ENCODE measurements at places on chromosomes 13 and 19.

- DNase-seq, result no peak
Observed at GRCh38 chr13:111270126-111270525, 50.3 kb upstream of the TEX29 start.

- no peak for DNase-seq
Observed at GRCh38 chr19:38861368-38861767, 11.6 kb upstream of the HNRNPL start.

- DNase-seq, result peak; percentile 58
Observed at GRCh38 chr19:15294561-15294990, 37.8 kb downstream of the BRD4 start.

- DNase-seq, result no peak
Observed at GRCh38 chr19:7069904-7070226, 362 bp downstream of the ZNF557 start.

DNA sequence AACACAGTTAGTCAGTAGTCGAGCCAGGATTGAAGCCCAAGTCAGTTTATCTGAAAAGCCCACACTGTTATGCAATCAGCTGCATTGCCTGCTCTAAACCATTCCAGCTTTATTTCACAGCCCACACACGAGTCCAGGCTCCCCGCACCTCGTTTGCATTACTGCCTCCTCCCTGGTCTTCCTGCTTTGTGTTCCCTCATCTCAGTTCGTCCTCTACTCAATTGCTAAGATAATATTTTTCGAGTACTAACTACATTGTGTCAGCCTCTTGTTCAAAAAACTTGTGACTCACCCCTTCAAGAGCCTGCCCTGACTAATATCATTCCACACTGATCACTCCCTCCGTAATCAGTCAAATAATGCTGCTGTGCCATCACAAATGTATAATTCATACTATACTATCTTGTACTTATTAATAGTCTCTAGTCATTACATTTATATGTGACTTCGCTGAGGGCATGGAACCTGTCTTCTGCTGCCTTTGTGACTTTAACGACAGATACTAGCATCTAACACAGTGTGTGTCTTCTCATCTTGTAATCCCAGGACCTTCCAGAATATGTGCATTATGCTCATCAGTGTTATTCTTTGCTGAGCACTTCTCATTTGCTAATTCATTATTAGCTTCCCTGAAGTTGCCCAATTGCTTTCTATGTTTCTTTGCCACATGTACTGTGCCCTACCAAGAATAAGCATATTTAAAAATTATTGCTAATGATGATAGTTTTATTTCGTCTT is 26.2 kb upstream of the WDFY2 start:
- DNase-seq, result no peak

DNA sequence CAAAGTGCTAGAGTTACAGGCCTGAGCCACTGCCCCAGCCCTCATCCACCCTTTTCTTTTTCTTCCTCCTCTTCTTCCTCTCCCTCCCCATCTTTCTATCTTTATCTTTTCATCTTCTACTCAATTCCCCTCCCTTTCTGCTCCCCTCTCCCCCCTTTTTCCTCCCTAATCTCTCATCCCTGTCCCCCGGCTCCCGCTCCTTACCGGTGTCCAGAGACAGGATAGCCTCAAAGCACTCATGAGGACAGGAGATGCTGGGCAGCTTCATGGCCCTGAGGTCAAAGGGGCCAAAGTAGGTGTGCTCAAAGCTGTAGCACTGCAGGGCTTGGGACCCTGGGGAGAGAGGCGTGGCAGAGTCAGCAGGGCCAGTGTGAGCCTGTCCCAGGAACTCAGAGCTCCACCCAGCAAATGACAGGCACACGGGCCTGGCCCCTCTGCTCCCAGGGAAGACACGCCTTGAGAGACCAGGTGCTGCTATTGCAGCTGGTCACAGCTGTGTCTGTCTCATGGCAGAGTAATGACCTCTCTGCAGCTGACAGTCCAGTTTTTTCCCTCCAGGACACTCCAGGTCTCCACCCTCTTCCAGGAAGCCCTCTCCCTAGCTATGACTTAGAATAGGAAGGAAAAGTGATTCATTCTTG is 2.6 kb downstream of the LYPD5 start:
- DNase-seq, result no peak

- DNase-seq, result peak; percentile 52
Observed at GRCh38 chr13:110593430-110594130, 21.8 kb upstream of the NAXD start.

DNA sequence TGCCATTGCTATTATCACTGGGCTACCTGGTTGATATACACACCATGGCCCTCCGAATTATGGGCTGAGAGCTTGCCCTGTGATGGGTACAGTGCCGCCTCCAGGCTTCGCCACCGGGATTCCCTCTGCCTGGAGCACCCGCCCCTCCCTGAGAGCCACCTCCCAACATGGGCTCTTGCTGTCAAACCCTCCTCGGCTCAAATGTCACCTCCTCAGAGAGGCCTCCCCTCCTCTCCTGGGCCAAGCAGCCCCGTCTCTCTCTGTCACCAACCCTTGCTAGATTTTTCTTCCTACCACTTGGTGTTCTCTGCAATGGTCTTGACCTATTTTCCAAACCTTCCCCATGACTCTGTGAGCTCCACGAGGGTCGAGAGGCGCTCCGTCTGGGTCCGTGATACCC is 12.2 kb upstream of the TLE2 start:
- no peak for DNase-seq

- no peak for DNase-seq
Observed at GRCh38 chr13:43074824-43075510, 51.6 kb downstream of the DNAJC15 start.

- no peak for DNase-seq
Observed at GRCh38 chr13:43861863-43862262, 17.7 kb downstream of the CCDC122 start.

DNA sequence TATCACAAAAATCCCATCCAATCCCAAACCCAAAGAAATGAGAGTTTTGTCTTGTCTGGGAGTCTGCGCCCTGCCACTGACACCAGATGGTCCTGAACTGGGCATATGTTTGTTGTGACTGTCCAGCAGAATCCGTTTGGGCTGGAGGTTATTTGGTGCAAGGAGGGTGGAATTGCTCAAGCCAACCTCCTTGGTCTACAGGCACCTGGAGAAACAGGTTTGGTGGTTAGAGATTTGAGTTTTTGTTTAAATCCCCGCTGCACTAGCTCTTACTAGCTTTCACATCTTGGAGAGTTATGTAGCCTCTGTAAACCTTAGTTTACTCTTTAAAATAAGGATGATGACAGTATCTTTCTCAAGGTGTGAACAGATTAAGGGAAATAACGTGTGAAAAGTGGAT is 101.7 kb downstream of the SLC7A1 start:
- DNase-seq, result no peak

DNA sequence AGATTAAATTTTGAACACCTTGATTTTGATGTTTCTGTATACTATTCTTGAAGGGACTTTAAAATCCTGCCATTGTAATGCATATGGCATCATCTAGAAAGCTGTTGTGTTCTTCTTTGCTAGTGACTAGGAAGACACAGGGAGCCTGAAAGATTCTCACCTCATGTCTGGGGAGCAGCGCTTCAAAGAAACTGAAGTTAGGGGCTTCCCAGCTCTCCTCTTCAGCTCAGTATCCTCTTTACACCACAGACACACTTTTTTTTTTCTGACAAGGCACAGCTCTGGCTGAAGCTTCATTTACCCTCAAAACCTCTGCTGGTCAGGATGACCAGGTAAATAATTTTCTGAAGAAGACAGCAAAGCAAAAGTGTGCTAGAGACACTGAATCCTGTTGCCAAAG is 255.6 kb downstream of the ITGBL1 start:
- no peak for DNase-seq

DNA sequence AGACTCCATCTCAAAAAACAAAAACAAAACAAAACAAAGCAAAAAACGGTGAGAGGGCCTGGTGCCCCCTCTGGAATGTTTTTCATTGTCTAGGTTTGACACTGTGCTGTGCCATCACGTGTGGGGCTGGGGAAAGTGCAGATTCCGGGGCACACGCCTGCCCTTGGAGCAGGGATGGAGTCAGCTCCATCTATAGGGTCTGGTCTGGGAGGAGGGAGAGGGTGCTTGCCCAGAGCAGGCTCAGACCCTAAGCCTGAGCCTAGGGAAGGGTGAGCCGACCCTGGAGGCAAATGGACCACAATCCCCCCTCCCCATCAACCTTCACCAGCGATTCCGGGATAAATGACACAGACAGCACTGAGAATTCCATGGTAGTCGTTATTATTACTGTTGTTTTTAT is 10.9 kb upstream of the ZBTB32 start:
- no peak for DNase-seq

DNA sequence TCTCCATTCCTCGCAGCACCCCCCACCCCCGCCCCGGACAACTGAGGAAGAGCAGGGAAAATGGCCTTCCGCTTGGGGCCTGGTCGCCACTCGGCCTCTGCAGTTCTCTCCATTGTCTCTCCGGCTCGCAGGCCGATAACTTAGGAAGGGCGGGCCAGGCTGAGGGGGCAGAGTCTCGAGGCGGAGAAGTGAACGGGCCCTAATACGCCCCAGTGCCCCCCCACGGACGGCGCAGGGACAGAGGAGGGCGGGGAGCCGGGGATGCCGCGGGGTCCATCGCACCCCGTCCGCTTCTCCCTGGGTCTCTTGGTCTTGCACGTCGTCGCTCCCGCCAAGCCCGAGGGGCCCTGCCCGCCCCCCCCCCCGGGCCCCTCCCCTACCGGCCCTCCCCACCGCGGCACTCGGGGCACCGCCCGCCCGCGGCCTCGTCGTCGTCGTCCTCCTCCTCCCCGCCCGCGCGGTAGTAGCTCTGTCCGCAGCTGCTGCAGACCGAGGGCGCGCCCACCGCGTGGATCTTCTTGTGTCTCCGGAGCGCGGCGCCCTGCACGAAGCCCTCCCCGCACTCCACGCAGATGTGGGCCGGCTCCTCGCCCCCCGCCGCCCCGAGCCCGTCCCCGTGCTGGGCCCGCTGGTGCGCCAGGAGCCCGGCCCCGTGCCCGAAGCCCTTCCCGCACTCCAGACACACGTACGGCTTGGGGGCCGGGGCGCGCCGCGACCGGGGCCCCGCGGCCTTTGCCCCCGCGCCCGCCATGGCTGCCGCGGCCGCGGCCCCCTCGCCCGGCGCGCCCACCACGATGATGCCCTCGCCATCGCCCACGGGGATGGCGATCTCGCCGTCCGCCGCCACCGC is 33.2 kb downstream of the ZNF787 start:
- DNase-seq, result no peak

DNA sequence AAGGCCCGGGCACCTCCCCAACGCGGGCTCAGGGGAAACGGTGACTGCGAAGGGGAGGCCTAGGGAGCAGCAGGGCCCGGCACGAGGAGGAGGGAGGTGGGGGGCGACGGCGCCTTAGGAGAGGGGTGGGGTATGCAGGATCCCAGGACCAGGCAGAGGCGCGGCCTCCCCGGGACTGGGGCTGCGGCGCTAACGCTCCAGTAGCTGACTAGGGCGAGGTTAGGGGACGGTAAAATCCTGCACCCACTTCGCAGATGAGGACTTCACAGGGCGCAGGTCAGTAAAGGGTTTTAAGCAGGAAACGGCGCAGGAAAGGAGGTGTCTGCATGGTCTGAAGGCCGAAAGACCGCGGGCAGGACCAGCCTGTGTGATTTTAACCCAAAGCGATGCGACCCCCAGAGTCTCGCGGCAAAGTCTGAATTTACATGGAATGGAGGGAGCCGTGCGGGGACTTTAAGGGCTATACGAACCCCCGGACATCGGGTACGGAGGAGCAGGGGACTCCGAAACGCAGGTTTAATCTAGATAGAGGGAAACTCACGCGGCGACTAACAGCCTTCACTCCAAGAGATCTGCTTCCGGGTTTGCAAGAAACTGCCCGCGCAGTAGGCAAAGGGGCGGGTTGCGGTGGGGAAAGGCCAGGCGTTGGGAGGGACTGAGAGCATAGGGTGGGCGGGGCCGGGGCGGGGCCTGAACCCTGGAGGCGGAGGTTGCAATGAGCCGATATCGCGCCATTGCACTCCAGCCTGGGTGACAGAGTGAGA is at the start of gene ZNF665:
TSS of gene ZNF665 (minus strand) at position 588 of the 764 bp plus-strand sequence. CDS start 10,460 bp downstream, outside the sequence.
- no peak for DNase-seq

DNA sequence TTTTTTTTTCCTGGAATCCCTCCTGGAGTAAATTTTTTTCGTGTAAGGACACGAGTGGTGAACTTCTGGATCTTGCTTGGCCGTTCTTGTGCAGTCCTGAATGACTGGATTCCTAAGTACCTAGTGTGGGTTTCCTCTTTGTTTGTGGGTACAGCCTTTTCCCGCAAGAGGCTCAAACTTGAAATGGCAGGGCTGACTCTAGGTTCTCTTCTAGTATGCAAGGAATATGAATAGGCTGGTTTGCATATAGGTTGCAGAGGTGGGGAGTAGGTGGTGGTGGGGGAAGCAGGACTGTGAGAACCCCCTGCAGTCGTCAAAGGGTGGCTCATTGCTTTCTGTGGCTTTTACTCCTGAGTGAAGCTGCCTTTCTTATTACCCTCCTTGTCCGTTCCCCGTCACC is 13.6 kb downstream of the UBAC2 start:
- no peak for DNase-seq

DNA sequence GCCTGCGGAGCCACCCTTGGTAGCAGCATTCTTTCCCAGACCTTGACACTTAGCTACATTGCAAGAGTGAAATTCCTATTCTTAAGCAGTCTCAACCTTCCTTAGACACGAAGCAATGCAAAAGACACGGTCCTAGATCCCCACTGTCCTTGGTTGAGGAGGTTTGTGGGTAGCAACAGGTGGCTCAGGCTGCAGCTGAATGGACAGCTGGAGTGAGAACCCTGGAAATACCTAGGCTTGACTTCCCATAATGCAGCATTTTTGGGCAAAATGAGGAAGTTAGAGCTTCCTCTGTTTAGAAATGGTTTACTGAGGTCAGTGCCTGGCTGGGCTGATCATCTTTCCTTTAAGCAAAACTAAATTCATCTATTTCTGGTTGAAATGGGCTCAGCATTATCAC is 296.6 kb downstream of the RFC3 start:
- no peak for DNase-seq

- no peak for DNase-seq
Observed at GRCh38 chr19:3225677-3226093, 1.2 kb downstream of the CELF5 start.

DNA sequence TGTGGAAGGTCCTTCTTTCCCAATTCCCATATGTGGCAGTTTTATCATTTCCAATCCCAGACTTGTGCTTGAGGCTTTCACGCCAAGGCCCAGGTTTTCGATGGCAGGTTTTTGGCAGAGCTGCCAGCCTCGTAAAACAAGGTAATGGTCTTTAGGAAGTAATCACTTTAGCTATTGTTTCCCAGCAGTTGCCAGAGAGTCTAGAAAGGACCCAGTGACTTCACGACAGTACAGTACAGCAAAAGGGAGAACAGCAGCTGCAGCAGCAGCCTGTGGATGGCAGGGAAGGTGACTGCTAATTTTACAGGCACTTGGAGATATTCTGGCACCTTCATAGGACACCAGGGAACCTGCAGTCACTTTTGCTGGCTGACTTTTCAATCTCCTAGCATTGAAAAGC is 291.6 kb upstream of the MAB21L1 start:
- DNase-seq, result peak; percentile 97
